ENCODE measurements at places on chromosomes 13 and 19. TPM values are rescaled to one million over a fixed set of nuclear protein-coding genes. Genes with fewer than 3 reads are reported as not detected.

Gene MFSD12
- 124 TPM for total RNA-seq

Gene LILRA5
- total RNA-seq: not detected

Gene VSTM1
- not detected for total RNA-seq

Gene C1QTNF9B
- not detected for total RNA-seq

Gene CERS4
- 8.0 TPM for total RNA-seq

Gene CASP14
- not detected for total RNA-seq

Gene CPB2
- not detected for total RNA-seq

Gene BBC3
- 16.8 TPM for total RNA-seq

Gene KANK3
- total RNA-seq: 31.8 TPM

Gene RNF17
- not detected for total RNA-seq

Gene DIAPH3
- total RNA-seq: 19.9 TPM

Gene FPR1
- total RNA-seq: not detected

Gene DMKN
- total RNA-seq: not detected

Gene MED26
- 9.1 TPM for total RNA-seq

Gene SULT2B1
- total RNA-seq: not detected

Gene ZNF865
- 2.0 TPM for total RNA-seq

Gene NAPSA
- total RNA-seq: under 0.01 TPM

Gene CEACAM1
- total RNA-seq: 6.2 TPM

Gene LILRA2
- not detected for total RNA-seq

Gene ZNF541
- 0.19 TPM for total RNA-seq

Gene MBD3L2
- not detected for total RNA-seq

Gene JAK3
- 3.5 TPM for total RNA-seq
